ENCODE measurements at places on chromosomes 11 and 22. TPM values are rescaled to one million over a fixed set of nuclear protein-coding genes. Genes with fewer than 3 reads are reported as not detected.

Gene PANX3
- not detected for polyA plus RNA-seq

- no peak for DNase-seq
Measured at GRCh38 chr11:45451766-45452440, 165.8 kb upstream of the SYT13 start.

Gene OR5P2
- not detected for polyA plus RNA-seq

Gene MB
- not detected for polyA plus RNA-seq

DNA sequence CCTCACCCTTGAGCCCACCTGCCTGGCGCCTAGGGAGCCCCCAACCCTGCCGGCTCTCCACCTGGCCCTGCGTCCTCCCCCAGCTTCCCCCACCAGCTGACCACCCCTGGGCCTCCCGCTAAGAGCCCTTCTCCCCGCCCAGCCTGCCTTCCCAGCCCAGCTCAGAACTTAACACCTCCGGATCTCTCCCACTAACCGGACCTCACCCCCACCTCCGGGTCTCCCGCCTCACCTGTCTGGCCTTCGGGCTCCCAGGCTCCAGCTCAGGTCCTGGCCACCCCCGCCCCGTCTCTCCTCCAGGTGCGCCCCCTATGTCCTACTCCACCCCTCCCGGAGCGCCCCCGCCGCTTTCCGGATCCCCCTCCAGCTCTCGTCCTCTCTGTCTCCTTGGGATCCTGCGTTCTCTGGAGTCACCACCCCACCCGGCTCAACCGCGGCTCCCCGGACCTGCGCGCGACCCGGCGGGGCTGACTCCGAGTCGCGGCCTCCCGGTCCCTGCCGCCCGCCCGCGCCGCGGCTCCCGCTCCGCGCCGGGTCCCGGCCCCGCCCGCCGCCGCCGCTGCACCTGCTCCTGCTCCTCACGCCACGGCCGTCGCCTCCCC is at the start of gene KCNJ11:
Gene KCNJ11 (minus strand): TSS at position 51 of the 602 bp plus-strand sequence. CDS start 568 bp downstream, outside the sequence.
- DNase-seq: peak; percentile 11

Gene CAPN1
- 109 TPM for polyA plus RNA-seq

DNA sequence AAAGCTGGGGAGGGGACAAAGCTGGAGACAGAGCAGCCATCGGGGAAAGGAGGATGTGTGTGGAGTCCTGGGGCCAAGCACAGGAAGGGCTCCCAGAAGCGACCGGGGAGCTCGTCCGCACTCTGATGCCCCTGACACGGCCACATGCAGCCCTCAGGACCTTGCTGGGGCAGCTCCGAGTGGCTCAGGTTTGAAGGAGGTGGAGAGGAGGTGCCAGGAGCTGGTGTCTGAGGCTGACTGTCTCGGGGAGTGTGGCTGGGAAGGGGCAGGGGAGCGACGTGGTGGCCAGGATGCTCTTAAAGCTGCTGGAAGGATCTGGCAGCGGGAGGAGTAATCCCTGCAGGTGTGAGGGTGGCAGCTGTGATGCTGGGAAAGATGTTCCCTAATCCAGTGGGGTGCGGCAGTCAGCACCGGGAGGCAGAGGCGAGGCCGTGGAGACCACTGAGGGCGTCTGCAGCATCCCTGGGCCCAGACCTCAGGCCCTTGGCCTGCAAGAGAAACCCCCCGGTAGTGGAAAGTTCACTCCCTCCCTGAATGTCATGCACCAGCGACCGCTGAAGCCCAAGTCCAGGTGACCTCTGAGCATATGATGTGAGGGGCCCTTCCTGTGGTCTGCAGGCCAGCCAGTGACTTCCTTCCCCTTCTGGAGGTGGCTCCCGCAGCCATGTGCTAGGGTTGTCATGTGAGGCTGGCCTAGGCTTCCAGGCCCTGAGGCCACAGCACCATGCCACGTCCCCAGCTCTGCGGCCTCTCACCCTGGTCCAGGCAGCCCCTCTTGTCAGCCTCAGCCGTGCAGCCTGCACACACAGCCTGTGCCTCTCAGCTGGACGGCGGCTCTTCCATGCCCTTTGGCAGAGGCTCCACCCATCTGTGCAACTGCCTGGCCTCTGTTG is 17.2 kb upstream of the CTSD start:
- DNase-seq: no peak

Gene MMP12
- 2.4 TPM for polyA plus RNA-seq

DNA sequence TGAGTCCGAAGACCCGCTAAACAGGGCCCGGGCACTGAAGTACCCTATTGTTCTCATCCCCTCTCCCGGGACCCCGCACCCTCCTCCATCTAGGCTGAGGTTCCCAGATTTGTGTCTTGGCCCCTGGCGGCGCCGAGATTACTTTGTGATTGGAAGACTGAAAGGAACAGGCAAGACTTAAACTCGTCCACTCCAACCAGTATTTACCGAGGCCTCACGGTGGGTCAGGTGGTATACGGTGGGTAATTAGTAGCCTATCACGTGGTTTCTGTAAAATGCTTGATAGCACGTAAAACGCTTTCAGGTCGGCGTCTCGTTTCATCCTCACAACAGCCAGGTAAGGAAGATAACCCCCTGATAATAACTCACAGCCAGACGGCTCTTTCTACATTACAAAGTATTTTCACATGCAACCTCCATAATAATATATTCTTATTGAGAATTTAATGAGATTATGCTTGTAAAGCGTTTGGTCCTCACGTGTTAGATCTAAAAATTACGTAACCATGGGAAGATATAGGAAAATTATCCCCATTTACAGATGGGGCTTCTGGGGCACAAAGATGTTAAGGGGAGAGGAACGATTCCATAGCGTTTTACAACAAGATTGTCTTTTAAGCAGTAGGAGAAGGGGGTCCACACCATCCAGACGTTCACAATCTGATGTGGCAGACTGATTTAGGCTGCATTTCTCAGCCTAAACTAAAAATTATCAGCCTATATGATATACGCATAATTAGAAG is 642 bp upstream of the PIK3C2A start:
- peak; percentile 87 for DNase-seq

DNA sequence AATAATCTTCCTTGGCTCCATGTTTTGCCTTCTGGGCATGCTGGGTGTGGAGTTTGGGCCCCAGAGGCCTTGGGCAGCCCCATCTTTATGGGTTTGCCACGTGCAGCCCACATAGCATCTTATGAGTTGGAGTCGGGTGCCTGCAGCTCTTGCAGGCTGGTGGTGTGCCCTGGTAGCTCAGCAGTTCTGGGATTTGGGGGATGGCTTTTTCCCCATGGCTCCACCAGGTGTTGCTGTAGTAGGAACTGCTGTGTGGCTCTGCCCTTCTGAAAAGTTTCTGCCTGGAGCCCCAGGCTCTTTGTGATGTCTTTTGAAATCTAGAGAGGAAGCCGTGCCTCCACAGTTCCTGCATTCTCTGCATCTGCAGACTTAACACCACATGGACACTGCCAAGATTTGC is 16.8 kb downstream of the EED start:
- no peak for DNase-seq

DNA sequence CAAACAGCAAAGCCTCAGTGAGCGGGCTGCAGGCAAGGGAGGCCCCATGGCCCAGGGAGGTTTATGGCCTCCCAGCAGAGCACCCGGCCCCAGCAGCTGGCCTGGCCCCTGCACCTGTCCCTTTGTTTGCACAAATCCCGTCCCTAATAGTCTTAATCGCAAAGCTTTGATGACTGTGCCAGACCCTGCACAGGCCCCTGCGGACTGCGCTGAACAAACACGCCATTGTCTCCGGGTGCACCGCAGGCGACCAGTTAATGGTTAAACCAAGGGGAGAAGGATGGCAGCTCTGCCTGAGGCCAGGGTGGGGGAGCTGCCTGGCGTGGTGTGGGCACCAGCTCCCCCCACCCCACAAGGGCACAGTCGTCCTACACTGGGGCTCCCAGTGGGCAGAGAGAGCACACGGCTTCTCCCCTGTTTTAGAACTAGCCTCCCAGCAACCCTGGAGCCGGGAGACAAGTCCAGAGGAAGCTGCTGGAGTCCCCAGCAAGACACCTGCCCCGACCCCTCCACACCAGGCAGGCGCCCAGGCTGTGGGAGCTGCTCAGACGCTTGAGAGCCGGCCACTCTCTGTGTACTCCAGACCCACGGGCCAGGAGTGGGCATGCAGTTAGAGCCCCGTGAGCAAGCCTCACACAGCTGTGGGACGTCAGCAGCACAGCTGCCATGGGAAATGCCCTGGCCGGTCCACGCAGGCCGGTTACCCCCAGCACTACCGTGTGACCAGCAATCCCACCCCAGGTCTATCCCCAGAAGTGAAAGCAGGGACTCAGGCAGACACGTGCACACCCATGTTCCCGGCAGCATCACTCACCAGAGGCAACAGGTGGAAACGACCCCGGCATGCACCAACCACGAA is 39.7 kb upstream of the TH start:
- peak; percentile 70 for DNase-seq

DNA sequence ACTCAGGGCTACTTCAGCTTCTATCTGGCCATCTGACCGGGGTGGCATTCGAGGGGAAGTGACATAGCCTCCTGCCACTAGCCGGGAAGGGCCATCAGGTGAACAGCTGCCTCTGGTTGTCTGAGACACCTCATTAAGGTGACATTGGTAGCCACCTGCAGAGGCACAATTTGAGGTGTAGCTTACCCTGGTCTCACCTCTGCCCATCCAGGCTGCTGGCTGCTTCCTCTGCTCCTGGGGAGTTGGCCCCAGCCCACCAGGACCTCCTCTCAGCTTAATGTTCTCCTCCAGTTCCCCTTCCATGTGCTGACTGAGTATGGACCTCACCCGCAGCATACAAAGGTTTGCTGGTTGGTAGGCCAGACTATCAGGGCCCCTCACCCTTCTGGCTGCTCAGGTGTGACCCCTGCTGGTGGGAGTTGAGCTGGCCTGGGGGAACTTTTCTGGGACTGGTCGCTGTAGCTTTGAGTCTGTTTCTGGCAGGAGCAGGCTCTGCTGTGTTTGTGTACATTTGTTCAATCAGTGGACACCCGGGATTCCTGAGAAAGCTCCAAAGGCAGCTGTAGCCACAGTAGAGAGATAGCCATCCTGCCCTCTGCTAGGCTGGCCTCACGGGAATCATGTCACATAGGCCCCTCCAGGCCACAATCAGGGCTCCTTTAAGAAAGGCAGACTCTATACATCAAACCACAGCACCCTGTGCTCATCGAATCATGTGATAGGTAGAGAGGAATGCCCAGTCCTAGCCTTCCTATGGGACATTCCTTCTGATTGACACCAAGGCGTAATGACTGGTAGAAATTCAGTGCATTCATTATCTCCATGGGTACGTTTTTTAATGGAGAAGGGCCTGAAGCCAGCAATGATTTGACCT is 295.1 kb upstream of the PLET1 start:
- DNase-seq: peak; percentile 29

Gene MPEG1
- polyA plus RNA-seq: 5.9 TPM

DNA sequence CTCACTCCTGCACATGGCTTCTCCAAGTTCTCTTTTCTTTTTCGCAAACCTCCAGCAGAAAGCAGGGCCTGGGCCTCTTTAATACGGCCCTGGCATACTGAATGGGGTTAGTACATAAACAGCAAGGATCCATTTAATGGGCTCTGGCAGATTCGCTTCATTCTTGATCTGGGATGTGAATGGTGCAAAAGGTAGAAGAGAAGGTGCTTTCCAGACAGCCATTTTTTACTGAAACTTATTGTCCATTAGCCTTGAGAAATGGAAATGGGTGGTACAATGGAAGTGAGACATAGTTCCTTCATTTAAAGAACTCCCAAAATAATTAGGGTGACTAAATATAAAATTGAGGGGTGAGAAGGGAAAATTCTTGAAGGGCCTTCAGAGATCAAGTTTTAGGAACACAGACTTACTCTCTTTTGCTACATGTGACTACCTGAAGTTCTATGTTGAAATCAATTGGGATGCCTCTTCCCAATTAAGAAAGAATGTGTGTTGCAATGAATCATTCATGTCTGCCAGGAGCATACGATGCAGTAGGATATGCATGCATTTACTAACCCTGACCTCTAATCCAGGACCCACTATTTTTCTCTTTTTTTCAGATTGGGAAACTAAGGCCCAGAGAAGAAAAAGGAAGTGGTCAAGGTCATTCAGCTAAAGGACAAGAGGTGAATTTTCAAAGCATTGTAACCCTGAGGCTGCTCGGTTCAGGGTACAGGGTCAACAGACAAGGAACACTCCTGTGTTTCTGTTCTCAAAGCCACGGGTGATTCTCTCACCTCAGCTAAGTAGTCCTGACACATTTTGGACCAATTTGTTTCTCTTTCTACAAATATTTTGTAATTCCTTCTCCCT is 144.1 kb downstream of the BBOX1 start:
- DNase-seq: no peak

GRCh38 chr11:88384004-88384668 is 46.6 kb upstream of the CTSC start:
- no peak for DNase-seq

DNA sequence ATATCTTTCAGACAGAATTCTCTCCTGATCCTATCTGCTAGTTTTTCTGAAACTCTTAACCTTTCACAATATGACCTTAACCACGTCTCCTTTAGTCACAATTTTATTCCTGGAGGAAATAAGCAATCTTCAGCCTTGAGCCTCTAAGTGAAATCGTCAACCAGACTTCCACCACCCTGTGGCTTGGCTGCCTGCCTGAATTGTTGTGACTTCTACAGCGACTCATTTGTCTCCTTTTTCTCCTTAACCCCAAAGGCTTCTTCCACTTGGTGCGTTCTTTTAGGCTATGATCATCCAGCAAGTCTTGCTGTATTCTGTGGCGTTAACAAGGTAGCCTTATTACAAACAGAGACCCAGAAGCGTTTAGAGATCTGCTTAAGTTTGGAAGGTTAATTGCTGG is 535.1 kb upstream of the ARHGAP42 start:
- no peak for DNase-seq
